ENCODE measurements at places on chromosomes 12 and 14.

- no peak for DNase-seq
These were observed 315.9 kb downstream of the BMP4 start for GRCh38 chr14:53640695-53641094.

DNA sequence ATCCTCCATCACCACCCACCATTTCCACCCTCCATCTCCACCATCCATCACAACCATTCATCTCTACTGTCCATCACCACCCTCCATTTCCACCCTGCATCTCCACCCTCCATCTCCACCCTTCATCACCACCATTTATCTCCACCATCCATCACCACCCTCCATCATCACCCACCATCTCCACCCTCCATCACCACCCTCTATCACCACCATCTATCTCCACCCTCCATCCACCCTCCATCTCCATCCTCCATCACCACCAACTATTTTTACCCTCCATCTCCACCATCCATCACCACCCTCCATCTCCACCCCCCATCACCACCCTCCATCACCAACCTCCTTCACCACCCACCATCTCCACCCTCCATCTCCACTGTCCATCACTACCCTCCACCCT is 4.7 kb upstream of the CEP170B start:
- no peak for DNase-seq

- DNase-seq, result no peak
These were observed 7.1 kb downstream of the LTBP2 start for GRCh38 chr14:74604911-74605310.

DNA sequence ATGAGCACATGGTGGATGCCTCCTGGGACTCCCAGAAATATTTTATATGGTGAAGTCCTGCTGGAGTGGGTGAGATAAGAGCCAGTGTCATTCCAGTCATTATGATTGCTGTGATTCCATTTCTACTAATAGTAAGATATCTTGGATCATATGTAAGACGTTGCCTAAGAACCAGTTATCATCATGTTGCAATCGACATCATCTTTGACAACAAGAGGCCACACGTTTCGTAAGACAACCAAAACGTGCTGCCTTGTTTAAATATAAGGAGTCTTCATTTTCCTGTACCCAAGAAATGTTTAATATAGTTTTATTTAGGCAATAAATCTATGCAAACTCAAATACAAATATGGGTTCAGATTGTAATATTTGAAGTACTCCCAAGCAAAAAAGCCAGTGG is 58.4 kb downstream of the SPTSSA start:
- DNase-seq, result no peak

- DNase-seq, result no peak
These were observed 530 bp downstream of the APAF1 start for GRCh38 chr12:98645572-98646067.

Measured in stimulated activated CD4-positive, alpha-beta T cell treated with anti-CD3 and anti-CD28 coated beads, Interleukin-4, amount 100 ng/mL, for 4 hours (primary cell).